ENCODE measurements at places on chromosomes 13 and 19. TPM values are rescaled to one million over a fixed set of nuclear protein-coding genes. Genes with fewer than 3 reads are reported as not detected.

GRCh38 chr13:28204043-28204442 lies 65.7 kb downstream of the PAN3 start:
- DNase-seq: no peak

GRCh38 chr19:55703790-55704215 lies 28.8 kb downstream of the EPN1 start:
- DNase-seq: peak; percentile 29

DNA sequence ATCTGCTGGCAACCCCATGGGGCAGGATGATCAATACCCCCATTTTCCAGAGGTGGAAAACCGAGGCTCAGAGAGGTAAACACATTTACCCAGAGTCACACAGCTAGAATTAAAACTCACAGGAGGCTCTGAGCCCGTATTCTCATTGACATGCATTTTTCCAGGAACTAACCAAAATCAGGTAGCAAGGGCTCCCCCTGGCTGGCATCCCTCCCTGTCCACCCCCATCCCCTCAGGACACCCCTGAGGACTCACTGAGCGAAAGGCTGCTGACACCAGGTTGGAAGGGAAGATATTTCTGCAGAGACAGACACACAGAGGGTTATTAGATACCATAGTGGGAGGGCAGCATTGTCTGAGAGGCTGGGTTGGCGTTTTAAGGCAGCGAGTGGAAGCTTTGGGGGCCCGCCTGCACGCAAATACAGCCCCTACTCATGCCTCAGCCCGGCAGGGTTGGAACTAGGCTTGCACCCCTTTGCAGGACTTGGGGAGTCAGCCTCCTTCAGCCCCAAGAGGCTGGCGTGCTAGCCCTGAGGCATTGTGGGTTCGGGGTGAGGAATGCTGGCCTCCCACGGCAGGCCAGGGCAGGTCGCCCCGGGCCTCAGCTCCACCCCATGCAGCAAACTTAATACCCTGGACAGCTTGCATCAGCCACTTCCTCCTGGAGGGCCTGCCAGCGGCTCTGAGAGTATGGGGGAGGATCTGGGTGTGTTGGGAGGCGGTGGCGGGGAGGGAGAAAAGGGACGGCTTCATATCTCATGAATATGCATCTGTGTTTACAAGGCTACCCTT lies 3.9 kb downstream of the SLC1A5 start:
- DNase-seq: no peak

The COL5A3 gene
- not detected for polyA plus RNA-seq

- DNase-seq: no peak
Observed at GRCh38 chr13:28394422-28394821, 100.5 kb downstream of the FLT1 start.
